ENCODE measurements at places on chromosomes 12 and 14. TPM values are rescaled to one million over a fixed set of nuclear protein-coding genes. Genes with fewer than 3 reads are reported as not detected.
A peak's percentile ranks its signal among the peaks of the same experiment; 100 is the strongest.

GRCh38 chr12:122517877-122518276, 8.9 kb downstream of the RSRC2 start:
- no peak overlapping the region for H3K27ac ChIP-seq
- H3K36me3 ChIP-seq = no peaks in the 10 kb centered on the region
- H3K27me3 ChIP-seq = no peaks in the 10 kb centered on the region
- H3K4me1 ChIP-seq = peaks cover 6% of the 10 kb centered on the region
- H3K4me3 ChIP-seq = no peak overlapping the region
- no peak for DNase-seq

BCL11B gene
- not detected for total RNA-seq

DNA sequence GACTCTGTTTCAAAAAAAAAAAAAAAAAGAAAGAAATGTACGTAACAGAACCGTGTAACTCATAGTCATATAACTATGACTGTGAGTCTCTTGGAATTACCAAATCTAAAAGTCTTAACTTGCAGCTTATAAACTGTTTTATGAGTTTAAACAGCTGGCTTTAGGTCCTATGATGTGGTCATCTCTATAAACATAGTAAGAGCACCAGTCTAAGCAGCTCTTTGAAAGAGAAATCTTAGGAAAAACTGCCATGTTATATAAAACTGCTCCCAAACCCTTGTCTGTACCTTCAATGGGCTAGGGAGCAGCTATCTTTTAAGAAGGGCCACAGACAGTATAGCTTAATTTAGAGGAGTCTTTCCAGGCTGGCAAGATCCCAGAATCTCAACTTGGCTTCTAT, 115.5 kb upstream of the AEBP2 start:
- no peaks in the 10 kb centered on the region for H3K27me3 ChIP-seq
- no peaks in the 10 kb centered on the region for H3K36me3 ChIP-seq
- no peaks in the 10 kb centered on the region for H3K4me1 ChIP-seq

KRT72 gene
- total RNA-seq = not detected

- DNase-seq = no peak
- H3K4me3 ChIP-seq = no peak overlapping the region
- H3K27ac ChIP-seq = no peak overlapping the region
- H3K36me3 ChIP-seq = no peaks in the 10 kb centered on the region
- H3K27me3 ChIP-seq = no peaks in the 10 kb centered on the region
- no peaks in the 10 kb centered on the region for H3K4me1 ChIP-seq
Measured at GRCh38 chr12:68293347-68293746, 38.8 kb downstream of the MDM1 start.

DNA sequence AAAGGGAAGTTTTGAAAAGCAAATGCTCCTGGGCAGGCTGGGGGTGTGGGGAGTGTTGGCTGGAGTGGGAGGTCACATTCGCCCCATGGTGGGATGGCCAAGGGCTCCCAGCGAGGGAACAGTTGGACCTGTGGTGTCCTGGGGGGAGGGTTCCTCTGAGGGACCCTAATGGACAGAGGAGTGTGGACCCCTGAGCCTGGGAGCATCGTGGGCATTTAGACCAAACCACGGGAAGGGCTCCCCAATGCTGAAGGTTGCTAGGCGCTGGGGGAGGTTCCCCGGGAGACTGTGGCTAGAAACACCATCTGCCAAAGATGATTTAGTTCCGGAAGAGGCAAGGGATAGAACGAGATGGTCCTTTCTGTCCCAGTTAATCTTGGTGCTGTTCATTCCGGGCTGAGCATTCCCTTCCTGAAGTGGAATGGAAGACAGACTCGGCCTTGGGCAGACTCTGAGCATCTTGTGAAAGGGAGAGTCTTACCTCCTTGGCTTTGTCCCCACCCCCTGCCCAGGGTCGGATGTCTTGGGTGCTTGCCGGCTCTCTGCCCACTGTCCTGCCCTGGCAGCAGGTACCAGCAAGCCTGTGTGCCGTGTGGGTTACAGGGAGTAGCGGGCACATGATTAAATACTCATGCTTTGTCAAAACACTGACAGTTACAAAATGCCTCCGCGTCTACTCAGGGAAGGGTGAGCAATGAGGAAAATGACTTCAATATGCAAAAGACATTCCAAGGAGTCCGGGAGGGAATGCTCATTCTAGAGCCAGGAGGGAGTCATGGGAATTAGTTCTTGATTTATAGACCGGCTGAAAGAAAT, 215.9 kb downstream of the CACNA1C start:
- no peak overlapping the region for H3K4me3 ChIP-seq
- no peak for DNase-seq
- peaks cover 25% of the 10 kb centered on the region for H3K4me1 ChIP-seq
- no peaks in the 10 kb centered on the region for H3K27me3 ChIP-seq
- H3K27ac ChIP-seq = peak overlapping the region; percentile 68

DNA sequence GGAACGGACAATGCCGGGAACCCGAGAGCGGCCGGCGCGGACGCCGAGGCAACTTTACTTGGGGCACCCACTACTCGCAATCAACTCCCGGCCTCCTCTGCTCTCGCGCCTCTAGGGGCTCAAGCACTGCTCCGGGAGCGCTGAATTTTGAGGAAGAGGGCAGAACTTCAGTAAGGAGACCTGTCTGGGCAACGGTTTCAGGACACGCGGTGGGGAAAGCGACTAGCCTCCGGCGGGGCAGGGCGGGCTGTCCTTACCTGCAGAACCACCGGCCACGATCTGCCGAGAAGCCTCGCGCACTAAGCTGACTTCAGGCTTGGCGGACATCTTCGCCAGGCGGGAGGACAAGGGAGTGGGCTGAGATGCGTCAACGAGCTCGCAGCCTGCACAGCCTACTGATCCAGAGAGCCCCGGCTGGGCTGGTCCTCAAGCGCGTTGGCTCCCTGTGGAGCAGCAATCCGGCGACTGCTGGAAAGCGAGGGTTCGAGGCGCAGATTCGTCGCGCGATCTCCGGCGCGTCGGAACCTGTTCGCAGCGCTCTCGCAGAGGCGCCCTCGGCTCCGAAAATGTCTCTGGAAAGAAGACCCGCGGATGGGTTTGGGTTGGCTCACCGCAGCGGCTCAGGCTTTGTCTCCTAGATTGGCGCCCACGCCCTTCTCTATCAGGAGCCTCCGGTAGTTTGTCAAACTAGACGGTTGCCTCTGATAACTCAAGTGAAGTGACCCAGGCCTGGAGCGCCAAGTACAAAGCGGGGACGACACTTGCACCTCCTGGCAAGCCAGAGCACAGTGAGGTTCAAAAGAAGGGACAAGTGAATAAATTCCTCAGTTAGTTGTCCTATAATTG, at the start of gene SLC25A21:
TSS of gene SLC25A21 (minus strand) at position 583 of the 846 bp plus-strand sequence.
- H3K36me3 ChIP-seq = no peaks in the 10 kb centered on the region
- no peaks in the 10 kb centered on the region for H3K27me3 ChIP-seq
- DNase-seq = peak; percentile 69
- peak within 1 kb of the TSS; percentile 88 for H3K27ac ChIP-seq
- H3K4me1 ChIP-seq = no peaks in the 10 kb centered on the region
- peak within 1 kb of the TSS; percentile 77 for H3K4me3 ChIP-seq

PRORP gene
- total RNA-seq = 14.9 TPM

DNA sequence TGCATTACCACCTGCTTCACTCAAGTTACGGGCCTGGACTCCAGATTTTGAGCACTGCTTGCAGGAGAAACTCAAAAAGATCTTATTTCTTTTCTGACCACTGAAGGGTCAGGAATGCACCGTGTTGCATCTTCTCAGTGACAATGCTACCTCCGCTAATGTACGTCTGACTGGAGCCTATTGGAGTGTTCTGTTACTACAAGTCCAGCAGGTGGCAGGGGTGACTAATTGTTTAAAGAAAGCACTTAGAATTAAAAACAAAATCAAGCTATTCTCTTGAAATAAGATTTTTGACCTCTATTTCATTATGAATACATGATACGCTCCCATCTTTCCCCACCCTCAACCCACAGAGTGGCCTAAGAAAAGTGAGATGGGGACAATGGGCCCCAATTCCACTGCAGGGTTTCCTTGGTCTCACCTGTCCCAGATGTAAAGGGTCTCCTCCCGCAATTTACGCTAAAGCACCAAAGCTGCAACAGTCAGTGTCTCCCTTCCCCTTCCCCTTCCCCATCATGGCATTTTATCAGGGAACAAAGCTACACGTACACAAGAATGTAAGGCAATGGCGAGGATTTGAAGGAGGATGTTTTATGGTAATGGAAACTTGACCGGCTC, 2.2 kb downstream of the TBPL2 start:
- no peaks in the 10 kb centered on the region for H3K4me1 ChIP-seq
- DNase-seq = no peak
- H3K27me3 ChIP-seq = no peaks in the 10 kb centered on the region
- no peak overlapping the region for H3K27ac ChIP-seq
- no peaks in the 10 kb centered on the region for H3K36me3 ChIP-seq
- no peak overlapping the region for H3K4me3 ChIP-seq

OTX2 gene
- total RNA-seq = not detected

DNA sequence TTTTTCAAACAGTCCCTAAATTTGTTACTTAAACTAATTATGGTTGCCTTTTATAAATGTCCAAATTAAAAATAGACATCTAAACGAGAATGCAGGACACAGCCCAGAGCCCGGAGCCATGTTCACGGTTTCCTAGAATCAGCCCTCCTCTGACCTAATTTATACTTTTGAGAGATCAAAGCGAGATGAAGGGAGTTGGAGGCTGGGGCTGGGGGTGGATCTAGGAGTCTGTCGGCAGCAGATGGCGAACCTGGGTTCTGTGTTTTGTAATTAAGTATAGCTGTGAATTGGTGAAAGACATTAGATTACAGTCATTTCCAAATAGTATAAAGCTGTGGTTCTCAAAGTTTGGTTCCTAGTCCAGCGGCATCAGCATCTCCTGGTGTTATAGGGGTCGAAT, 210.1 kb downstream of the SLC41A2 start:
- H3K4me1 ChIP-seq = peaks cover 7% of the 10 kb centered on the region
- no peaks in the 10 kb centered on the region for H3K36me3 ChIP-seq
- no peak for DNase-seq
- no peak overlapping the region for H3K27ac ChIP-seq
- no peaks in the 10 kb centered on the region for H3K27me3 ChIP-seq

- H3K27me3 ChIP-seq = no peaks in the 10 kb centered on the region
- DNase-seq = no peak
- peaks cover 5% of the 10 kb centered on the region for H3K4me1 ChIP-seq
- H3K27ac ChIP-seq = no peak overlapping the region
- no peak overlapping the region for H3K4me3 ChIP-seq
- no peaks in the 10 kb centered on the region for H3K36me3 ChIP-seq
Measured at GRCh38 chr12:25689996-25690501, 137.0 kb upstream of the LMNTD1 start.

SLC6A12 gene
- total RNA-seq = not detected

DNA sequence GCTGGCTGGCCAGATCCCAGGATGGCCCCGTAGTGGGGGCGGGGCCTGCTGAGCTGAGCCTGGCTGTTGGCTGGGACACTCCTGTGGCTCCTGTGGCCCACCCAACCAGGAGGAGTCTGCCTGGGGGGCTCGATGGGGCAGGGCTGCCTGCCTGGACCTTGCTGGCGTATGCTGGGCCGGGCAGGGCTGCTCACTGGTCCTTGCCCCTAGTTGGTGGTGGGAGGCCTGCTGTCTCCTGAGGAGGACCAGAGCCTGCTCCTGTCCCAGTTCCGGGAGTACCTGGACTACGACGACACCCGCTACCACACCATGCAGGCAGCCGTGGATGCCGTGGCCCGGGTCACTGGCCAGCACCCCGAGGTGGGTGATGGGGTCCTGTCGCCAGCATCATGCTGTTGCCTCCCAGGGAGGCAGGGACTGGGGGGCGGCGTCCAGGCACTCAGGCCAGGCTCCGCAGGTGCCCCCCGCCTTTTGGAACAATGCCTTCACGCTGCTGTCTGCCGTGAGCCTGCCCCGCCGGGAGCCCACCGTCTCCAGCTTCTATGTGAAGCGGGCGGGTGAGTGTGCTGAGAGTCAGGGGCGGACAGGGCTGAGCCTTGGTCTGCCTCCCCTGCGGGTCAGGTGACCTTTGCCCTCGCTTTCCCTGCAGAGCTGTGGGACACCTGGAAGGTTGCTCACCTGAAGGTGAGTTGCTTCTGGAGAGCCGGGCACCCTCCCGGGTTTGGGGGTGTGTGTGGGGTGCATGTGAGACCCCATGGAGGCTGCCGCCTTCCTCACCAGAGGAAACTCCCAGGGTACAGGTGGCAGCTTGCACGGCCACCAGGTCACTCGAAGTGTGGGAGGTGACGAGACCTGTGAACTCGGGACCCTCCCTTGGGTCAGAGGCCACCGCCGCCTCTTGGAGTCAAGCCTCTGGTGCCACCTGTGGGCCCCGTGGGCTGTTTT, 3.4 kb downstream of the NOC4L start:
- no peaks in the 10 kb centered on the region for H3K27me3 ChIP-seq
- no peak overlapping the region for H3K27ac ChIP-seq
- H3K36me3 ChIP-seq = no peaks in the 10 kb centered on the region
- peaks cover 17% of the 10 kb centered on the region for H3K4me1 ChIP-seq
- no peak overlapping the region for H3K4me3 ChIP-seq

GRCh38 chr14:105160776-105161175, 7.8 kb downstream of the JAG2 start:
- H3K27ac ChIP-seq = no peak overlapping the region
- H3K4me1 ChIP-seq = no peaks in the 10 kb centered on the region
- no peak for DNase-seq
- no peak overlapping the region for H3K4me3 ChIP-seq
- H3K36me3 ChIP-seq = no peaks in the 10 kb centered on the region

GRCh38 chr14:22427771-22428231, 161.2 kb downstream of the DAD1 start:
- no peaks in the 10 kb centered on the region for H3K36me3 ChIP-seq
- H3K4me1 ChIP-seq = peaks cover 7% of the 10 kb centered on the region
- peak overlapping the region; percentile 79 for H3K27ac ChIP-seq
- peak overlapping the region; percentile 14 for H3K4me3 ChIP-seq

IL31 gene
- not detected for total RNA-seq

DNA sequence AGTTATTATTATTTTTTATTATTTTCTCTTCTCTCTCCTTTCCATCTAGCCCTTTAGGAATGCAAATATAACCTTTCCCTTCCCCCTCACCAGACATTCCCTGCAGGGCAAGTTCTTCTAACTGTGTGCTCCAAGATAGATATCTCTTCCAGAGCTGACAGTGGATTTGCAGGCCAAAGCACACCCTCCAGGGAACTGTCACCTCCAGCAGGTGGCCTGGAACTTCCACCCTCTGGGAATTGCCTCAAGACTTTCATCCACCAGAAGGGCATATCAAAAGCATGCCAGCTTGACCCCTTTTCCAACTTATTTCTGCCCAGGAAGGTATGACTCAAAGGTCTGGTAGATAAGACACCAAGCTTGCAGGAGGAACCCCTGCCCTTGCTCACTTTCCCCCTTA, 13.6 kb upstream of the KCNA5 start:
- H3K4me3 ChIP-seq = no peak overlapping the region
- H3K27me3 ChIP-seq = no peaks in the 10 kb centered on the region
- H3K4me1 ChIP-seq = no peaks in the 10 kb centered on the region
- no peak overlapping the region for H3K27ac ChIP-seq
- no peak for DNase-seq

GRCh38 chr14:103549361-103550311, 12.8 kb downstream of the BAG5 start:
- no peak overlapping the region for H3K4me3 ChIP-seq
- H3K36me3 ChIP-seq = no peaks in the 10 kb centered on the region
- peaks cover 8% of the 10 kb centered on the region for H3K4me1 ChIP-seq
- DNase-seq = peak; percentile 24
- H3K27ac ChIP-seq = peak overlapping the region; percentile 86
- H3K27me3 ChIP-seq = no peaks in the 10 kb centered on the region

KLRB1 gene
- not detected for total RNA-seq

- no peaks in the 10 kb centered on the region for H3K4me1 ChIP-seq
- no peaks in the 10 kb centered on the region for H3K36me3 ChIP-seq
- H3K4me3 ChIP-seq = no peak overlapping the region
- H3K27ac ChIP-seq = no peak overlapping the region
Measured at GRCh38 chr12:1869145-1869544, 48.8 kb downstream of the LRTM2 start.

- no peak overlapping the region for H3K27ac ChIP-seq
- no peaks in the 10 kb centered on the region for H3K36me3 ChIP-seq
- H3K4me1 ChIP-seq = no peaks in the 10 kb centered on the region
- no peaks in the 10 kb centered on the region for H3K27me3 ChIP-seq
Measured at GRCh38 chr14:30756594-30756993, 117.8 kb upstream of the COCH start.
